ENCODE measurements at places on chromosomes 6 and 20.

DNA sequence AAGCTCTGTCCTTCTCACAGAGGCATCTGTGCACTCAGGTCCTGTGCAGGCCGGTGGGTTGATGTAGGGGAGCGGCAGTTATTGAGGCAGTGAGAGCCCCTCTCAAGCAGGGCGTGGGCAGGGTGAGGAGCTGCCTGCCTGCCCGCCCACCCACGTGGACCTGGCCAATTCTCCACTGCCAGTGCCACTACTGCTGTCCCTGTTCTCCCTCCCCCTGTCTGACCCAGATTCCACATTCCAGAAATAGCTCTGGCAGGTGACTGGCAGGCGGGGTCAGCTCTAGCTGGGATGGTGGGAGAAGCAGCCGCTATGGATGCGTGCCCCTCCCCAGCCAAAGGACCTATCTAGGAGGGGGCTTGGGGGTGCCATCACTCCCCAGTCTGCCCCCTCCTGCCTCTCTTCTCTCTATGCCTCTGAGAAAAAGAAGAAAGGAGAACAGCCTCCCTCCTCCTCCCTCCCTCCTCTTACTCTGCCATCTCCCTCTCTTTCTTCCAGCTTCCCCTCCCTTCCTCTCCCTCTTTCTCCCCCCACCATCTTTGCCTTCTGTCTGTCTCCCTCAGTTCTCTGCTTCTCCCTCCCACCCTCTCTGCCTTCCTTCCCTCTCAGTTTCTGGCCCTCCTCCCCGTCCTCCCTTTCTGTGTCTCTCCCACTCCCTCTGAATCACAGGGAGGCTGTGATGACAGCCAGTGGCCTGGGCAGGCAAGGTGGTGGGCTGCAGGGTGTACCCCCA is 86.5 kb upstream of the MYL9 start:
- no peak for DNase-seq

DNA sequence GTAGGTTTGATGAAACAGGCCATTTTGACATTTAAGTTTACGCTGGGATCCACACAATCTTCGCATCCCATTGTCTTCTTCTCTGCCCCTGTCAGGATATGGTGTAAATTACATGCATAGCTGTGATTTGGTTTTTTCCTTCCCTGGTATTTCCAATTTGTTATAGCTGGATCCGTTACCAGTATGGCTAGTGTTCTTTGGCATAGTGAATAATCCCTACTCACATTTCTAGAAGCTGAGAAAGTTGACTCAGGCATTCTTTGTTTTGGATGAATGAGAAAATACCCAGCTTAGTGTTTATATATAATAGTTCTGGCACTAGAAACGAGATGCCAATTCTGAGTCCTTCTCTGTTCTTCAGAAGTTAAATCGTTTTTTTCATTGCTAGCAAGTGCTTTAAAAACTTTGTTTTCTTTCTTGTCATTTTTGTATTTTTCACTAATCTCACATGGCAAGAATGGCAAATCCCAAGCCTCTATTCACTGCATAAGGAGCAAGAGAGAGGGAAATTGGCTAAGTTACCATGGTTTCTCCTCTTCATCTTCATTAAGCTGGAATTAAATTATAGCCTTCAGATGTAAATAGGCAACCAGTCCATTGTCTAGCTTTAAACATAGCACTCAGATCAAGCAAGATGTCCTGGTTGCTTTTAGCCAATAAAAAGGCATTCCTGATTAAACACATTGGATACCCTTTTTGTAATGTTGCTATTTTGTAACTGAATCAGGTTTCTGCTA is 91.9 kb upstream of the LAMP5 start:
- DNase-seq = no peak

GRCh38 chr6:31247813-31248212 is 24.1 kb downstream of the HLA-C start:
- DNase-seq = no peak

DNA sequence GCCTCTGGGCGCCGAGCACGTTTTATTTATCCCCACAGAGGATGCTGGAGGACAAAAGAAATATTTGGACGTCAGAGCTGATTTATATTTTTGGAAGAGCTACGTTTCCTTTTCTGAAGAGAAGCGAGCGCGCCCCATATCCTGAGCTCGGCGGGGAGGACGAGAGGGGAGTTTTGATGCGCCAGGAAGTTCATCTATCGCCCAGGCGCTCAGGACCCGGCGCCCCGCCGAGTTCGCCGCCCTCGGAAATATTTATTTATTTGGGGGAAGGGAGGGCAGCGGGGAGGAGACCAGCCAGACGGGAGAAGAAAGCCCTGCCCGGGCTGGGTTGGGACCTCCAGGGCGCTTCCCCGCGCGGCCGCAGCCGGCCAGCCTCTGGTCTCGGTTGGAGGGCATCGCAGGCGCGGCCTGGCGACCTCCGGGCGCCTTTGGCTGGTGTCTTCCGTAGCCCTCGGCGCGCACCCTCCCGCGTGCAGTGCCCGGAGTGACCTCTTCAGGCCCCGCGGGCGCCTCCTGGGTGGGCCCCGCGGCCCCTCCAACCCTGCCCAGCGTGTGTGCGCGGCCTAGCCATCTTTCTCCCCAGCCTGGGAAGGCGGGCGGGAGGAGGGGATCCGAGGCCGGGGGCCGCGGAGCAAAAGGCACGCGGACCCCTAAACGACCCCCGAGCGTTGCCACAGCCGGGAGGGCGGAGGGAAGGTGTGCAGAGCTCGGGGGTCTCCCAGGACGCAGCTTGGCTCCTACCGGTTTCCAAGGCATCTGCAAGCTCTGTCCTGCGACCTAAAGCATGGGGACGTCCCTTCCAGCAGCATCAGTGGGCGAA is 5.4 kb upstream of the FOXF2 start:
- peak; percentile 54 for DNase-seq

GRCh38 chr6:128617285-128617684 is 96.9 kb upstream of the PTPRK start:
- no peak for DNase-seq

DNA sequence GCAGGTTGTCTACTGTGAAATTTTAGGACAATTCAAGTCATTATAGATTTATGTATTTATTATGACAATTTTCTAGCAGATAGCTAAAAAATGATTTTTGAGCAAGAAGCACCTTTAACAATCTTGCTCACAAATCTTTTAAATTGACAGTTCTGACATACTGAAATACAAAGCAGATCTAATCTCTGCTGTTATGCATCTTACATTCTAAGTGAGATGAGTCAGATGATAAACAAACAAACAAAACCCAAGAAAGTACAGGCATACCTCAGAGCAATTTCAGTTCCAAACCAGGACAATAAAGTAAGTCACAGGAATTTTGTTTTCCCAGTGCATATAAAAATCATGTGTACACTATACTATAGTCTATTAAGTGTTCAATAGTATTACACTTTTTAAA is 430.7 kb upstream of the PTCHD4 start:
- no peak for DNase-seq

DNA sequence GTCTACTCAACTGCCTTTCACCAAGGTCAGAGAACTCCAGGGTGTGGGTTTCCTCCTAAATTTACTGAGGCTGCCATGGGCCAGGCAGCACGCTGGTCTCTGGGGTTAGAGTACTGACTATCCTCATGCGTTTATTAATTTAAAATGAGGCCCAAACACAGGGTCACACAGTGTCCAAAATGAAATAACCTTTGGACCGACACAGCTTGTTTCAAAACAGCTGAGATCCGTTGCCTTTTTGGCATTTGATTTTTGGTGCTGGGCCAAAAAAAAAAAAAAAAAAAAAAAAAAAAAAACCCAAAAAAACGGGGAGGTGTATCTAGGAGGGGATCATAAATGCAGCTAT is 14.6 kb upstream of the TOX2 start:
- DNase-seq = no peak

GRCh38 chr20:50594591-50595432 is 84.6 kb downstream of the PTPN1 start:
- no peak for DNase-seq

GRCh38 chr6:39910744-39911143 is 23.5 kb downstream of the MOCS1 start:
- no peak for DNase-seq

GRCh38 chr6:551405-551804 is 105.5 kb downstream of the HUS1B start:
- DNase-seq = no peak

DNA sequence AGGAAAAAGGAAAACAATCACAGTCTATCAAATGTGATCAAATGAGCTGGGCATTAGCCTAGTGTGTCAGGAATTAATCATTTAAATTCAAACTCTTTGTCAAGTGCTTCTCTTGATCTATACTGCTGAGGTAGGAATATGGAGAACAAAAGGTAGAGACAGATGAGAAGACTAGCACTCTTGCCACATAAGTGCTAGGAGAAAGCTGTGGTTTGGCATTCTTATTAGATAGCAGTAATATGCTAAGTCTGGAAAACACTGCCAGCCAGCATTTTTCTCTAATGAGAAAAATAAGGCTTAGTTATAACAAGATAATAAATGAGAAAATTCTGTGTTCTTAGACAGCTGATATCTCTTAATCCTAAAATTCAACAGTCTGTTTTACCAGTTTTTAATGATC is 38.9 kb downstream of the ORC3 start:
- DNase-seq = no peak

- DNase-seq = no peak
Measured at GRCh38 chr20:63176427-63177133, 39.4 kb downstream of the YTHDF1 start.

DNA sequence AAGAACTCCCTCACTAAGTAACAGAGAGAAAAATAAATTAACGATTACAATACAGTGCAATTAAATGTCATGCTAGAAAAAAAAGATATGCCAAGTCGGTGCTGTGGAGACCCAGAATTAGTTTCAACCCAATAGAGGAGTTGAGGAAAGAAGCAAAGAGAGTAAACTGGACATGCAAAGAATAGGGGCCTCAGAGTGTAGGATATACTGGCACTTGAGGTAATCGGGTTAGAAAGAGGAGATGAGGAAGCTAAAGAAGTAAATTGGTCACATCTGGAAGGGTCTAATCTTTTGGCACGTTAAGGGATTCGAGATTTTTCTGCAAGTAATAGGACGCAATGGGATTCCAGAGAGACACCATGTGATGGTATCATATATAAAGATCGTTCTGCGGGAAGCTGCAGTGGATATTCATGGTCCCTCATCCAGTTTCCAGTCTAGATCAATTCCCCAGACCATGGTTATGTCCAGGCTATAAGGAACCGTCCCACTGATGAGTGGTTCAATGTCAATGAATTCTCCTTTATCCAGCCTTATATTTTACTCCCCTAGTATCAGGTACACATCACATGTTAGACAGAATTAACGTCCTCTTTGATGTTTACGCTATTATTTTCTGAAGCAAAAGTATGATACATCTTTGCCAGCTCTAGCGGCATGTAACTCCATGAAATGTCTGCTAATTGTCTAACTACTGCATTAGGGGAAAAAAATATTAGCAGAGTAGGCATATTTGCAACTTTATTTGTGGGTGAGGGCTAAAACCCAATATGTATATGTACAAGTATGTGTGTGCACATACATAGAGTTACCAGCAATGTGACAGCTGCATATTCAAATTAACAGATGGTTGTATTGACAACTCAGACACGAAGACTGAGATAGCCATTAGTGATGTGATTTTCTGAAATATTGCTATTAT is 1.1 kb upstream of the TBC1D32 start:
- no peak for DNase-seq

GRCh38 chr20:35144694-35145093 is 2.4 kb downstream of the EDEM2 start:
- DNase-seq = no peak

- DNase-seq = no peak
Measured at GRCh38 chr6:165448210-165448609, 138.8 kb upstream of the C6orf118 start.

DNA sequence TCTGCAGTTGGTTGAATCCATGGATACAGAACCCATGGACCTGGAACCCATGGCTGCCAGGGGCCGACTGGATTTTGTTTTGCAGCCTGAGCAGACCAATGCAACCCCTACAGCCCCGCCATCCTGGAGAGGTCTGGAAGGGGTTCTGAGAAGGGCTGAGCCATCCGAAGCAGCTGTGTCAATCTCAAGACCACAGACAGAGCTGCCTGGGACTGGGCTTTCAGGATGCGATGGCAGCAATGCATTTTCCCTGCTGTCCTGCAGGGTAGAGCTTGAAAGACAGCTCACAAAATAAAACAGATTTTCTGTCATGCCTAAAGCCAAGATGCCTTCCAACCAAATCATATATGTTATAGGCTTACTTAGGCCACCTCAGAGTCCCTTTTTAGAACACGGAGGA is 125.8 kb upstream of the NXT1 start:
- DNase-seq = no peak

- DNase-seq = no peak
Measured at GRCh38 chr6:138005846-138006245, 101.4 kb downstream of the PERP start.

DNA sequence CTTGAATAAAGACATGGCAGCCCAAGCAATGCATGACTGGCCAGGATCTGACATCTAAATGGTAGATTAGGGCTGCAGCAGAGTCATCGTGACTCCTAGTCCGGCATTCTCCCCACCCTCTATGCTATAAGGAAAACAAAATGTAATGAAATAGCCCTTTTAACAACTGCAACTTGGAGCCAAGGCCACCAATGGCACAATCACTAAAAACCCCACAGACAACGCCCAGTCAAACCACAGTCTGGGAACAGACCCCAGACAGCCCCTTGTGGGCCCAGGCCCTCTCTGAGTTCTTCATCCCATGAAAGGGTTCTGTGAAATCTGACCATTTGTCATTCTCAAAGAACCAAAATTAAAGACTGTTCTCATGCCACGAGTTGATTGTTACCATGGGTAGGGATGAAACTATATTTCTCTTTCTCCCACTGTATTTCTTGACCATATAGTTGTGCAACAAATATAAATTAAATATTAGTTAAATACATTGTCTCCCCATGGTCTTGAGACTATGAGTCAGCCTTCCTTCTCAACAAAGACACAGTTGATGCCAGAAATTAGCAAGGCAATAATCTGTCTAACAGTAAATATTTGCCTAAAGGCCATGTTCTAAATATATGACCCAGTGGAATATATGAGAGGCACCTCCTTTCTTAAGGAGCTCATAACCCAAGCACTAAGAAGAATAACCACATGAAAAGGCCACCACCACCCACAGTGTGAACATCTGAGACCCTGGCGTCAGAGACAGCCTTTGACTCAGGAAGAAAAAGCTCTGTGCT is 85.6 kb upstream of the SSTR4 start:
- no peak for DNase-seq

GRCh38 chr6:96947055-96947454 is 22.5 kb downstream of the KLHL32 start:
- DNase-seq = no peak

- no peak for DNase-seq
Measured at GRCh38 chr6:140921366-140922226, 1211.1 kb upstream of the GJE1 start.

DNA sequence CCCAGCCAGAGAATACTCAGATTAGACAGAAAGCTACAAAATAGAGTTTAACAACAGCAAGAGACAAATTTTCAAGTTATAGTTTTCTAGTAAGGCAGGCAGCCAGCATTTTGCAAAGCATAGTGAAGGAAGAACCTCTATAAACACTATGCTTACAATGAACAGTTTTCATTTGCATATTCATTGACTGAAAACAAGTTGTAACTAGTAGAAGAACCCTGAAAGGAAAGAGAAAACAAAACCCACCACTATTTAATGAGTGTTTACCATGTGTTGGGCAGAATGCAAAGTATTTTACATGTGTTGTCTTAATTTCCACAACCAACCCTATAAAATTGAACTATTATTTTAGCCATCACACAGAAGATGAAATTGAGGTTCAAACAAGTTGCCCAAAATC is 196.1 kb downstream of the UBE3D start:
- DNase-seq = no peak
